Gastrocnemius medialis (tissue), 4 donors: ENCODE measurements at places on chromosomes 12 and 14. TPM values are rescaled to one million over a fixed set of nuclear protein-coding genes. Genes with fewer than 3 reads are reported as not detected.

DNA sequence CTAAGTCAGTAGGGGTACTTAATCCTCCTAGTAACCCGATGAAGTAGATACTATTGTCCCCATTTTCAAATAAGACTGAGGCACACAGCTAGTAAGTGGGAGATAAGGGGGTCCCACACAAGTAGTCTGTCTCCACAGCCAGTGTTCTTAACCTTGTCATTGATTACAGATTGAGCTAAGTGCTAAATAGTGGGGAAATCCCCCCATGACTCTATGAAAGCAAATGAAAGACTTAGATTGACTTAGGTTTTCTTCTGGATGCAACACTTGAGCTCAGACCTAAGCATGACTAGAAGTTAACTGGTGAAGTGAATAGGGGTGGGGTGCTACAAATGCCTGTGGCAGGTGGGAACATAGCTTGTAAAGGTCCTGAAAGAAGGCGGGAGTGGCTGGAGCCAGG is 73.8 kb downstream of the SYNE2 start:
- H3K36me3 ChIP-seq: no peaks in the 10 kb centered on the region
- DNase-seq: no peak
- no peaks in the 10 kb centered on the region for H3K4me1 ChIP-seq
- no peak overlapping the region for H3K4me3 ChIP-seq
- H3K27me3 ChIP-seq: no peaks in the 10 kb centered on the region
- no peak overlapping the region for H3K27ac ChIP-seq

LIN52 gene
- total RNA-seq: 4.6 TPM

DNA sequence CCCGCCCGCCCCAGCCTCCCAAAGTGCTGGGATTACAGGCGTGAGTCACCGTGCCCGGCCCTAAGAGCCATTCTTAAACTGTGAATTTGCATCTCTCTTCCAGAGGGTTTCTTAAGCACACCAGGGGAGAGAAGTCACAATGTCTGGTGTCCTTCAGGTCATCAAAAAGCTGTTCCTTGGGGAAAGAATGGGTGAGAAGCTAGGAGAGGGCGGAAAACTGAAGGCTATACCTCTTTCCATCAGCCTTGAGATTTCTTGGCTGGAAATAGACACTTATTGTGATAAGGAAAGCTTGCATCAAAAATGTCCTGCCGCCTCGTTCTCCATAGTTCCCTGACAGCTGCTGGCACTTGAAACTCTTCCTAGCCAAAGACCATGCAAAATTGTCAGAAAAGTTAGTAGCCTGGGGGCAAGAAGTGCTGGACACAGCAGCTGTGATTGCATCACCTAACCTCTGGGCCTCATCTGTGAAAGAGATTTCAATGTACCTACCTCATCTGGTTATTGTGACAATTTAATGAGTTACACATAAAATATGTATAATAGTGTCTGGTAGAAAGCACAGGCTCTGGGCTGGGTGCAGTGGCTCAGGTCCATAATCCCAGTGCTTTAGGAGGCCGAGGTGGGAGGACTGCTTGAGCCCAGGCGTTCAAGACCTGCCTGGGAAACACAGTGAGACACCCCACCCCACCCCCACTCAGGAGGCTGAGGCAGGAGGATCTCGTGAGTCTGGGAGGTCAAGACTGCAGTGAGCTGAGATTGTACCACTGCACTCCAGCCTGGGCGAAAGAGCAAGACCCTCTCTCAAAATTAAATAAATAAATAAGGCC is 9.7 kb upstream of the UBC start:
- no peak overlapping the region for H3K4me3 ChIP-seq
- H3K36me3 ChIP-seq: no peaks in the 10 kb centered on the region
- no peak for DNase-seq
- H3K27me3 ChIP-seq: no peaks in the 10 kb centered on the region
- H3K27ac ChIP-seq: peak overlapping the region; percentile 41

NTF3 gene
- 0.23 TPM for total RNA-seq

DNA sequence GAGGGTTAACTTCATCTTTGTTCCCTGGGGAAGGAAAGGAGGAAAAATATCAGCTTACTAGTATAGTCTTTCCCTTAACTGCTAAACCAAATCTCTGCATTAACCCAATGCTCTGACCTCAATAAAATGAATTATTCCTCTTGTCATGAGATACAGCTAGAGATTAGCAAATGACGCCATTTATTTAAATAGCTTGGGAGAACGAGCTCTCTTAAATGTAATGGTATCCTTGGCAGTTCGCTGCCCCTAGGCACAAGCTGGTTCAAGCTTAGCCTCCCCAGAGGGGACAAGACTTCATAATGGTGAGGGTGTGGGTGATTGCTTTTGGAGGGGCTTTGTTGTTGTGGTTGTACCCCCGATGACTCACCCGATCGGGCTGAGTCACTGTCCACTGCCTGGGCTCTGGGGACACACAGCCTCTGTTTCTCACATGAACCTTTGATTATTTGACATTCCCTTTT is 19.6 kb downstream of the FNTB start:
- peaks cover 13% of the 10 kb centered on the region for H3K4me1 ChIP-seq
- DNase-seq: no peak
- H3K36me3 ChIP-seq: no peaks in the 10 kb centered on the region
- no peak overlapping the region for H3K4me3 ChIP-seq
- H3K27ac ChIP-seq: peak overlapping the region; percentile 67
- H3K27me3 ChIP-seq: no peaks in the 10 kb centered on the region

DNA sequence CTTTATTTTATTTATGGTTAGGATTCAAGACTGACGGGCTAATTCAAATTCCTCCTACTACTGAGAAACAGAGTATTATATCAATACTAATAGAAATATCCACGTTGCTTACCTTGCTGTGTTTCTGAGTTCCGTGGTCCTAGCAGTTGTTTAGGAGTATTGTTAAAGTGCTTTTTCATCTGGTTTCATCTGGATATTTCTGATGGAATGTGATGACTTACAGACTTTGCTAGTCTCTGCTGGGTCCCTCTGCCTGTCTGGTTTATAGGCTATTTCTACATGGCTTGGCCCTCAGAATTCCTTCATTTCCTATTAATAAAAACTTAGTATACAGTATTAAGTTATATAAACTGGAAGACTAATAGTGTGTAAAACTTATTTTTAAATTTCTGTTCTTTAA is at the start of gene SMCO3:
Gene SMCO3, minus strand, starts transcription at position 169 of the 400 bp plus-strand sequence. CDS start 7,502 bp downstream, outside the sequence.
- no peak within 1 kb of the TSS for H3K27ac ChIP-seq
- no peaks in the 10 kb centered on the region for H3K27me3 ChIP-seq
- H3K4me3 ChIP-seq: no peak within 1 kb of the TSS
- no peak for DNase-seq

DNA sequence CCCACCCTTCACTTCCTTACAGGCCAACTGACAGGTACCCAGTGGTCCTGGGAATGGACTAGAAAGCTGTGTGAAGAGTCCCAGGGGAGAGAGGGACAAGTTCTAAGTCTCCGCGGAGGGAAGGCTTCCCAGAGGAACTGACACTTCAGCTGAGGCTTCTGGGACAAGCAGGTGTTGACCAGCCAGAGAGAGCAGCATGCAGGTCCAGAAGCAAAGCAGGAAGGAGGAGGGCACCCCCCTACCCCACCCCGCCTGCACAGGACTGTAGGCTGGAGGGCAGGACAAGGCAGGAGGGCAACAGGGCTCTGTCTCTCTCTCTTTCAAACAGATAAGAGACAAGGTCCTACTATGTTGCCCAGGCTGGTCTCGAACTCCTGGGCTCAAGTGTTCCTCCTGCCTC is 58.2 kb upstream of the CORO1C start:
- H3K4me3 ChIP-seq: no peak overlapping the region
- no peaks in the 10 kb centered on the region for H3K27me3 ChIP-seq
- no peaks in the 10 kb centered on the region for H3K36me3 ChIP-seq
- H3K4me1 ChIP-seq: peaks cover 65% of the 10 kb centered on the region
- H3K27ac ChIP-seq: peak overlapping the region; percentile 92

- H3K36me3 ChIP-seq: no peaks in the 10 kb centered on the region
- no peak for DNase-seq
- peaks cover 63% of the 10 kb centered on the region for H3K4me1 ChIP-seq
- no peak overlapping the region for H3K4me3 ChIP-seq
- H3K27me3 ChIP-seq: no peaks in the 10 kb centered on the region
Observed at GRCh38 chr14:75715926-75716780, 55.1 kb downstream of the TTLL5 start.

CLIP1 gene
- 486 TPM for total RNA-seq

GRCh38 chr12:105013892-105014291 is 27.8 kb downstream of the NOPCHAP1 start:
- H3K4me1 ChIP-seq: peaks cover 5% of the 10 kb centered on the region
- H3K4me3 ChIP-seq: no peak overlapping the region
- H3K27ac ChIP-seq: no peak overlapping the region

GRCh38 chr14:61421212-61421923 is 100.0 kb downstream of the PRKCH start:
- DNase-seq: no peak
- H3K27me3 ChIP-seq: no peaks in the 10 kb centered on the region
- no peak overlapping the region for H3K4me3 ChIP-seq
- H3K27ac ChIP-seq: no peak overlapping the region

GRCh38 chr12:12821975-12822374 is 8.8 kb downstream of the DDX47 start:
- peaks cover 10% of the 10 kb centered on the region for H3K4me1 ChIP-seq
- no peak for DNase-seq
- H3K27ac ChIP-seq: no peak overlapping the region

DNA sequence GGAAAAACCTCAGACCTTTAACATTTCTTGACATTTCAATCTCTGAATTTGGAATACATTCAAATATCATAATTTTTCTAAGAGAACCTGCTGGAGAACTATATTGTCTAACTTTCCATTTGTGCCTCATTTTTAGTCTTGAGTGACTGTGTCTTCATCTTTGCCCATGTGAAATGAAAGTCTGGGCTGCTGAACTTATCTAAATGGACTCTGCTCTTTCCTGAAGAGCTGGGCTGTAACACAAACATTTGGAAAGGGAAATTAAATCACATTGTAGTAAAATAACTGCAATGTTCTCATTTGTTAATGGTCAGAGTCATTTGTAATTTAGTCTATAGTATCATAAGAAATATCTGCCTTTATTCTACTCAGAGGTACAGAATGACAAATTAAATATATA is 373.1 kb downstream of the LRIG3 start:
- no peak overlapping the region for H3K4me3 ChIP-seq
- no peak for DNase-seq
- no peaks in the 10 kb centered on the region for H3K27me3 ChIP-seq
- no peaks in the 10 kb centered on the region for H3K4me1 ChIP-seq

GRCh38 chr12:104506676-104507401 is 50.1 kb downstream of the CHST11 start:
- no peak overlapping the region for H3K27ac ChIP-seq
- no peaks in the 10 kb centered on the region for H3K4me1 ChIP-seq
- no peak for DNase-seq

DNA sequence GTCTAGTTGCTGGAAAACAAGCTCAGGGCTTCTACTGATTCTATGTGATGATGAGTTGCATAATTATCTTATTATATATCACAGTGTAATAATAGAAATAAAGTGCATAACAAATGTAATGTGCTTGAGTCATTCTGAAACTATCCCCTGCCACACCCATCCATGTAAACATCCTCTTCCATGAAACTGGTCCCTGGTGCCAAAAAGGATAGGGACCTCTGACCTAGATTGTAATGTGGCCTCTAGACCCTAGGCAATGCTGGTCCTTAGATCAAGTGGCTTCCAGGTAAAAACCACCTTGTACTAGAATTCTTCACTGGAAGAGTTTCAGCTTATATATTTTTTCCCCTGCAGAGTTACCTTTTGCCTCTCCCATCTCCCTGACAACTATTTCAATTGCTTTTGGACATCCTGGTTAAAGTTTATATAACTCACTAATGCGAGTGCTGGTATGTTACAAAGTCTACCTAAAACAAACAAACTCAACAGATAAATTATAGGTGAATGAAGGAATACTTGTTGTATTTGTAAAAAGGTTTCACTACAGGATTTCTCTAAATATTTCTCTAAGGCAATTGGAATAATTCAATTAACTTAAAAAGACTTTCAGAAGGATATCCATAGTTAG is 462.5 kb downstream of the NAV3 start:
- no peaks in the 10 kb centered on the region for H3K4me1 ChIP-seq
- no peaks in the 10 kb centered on the region for H3K27me3 ChIP-seq
- H3K27ac ChIP-seq: no peak overlapping the region
- H3K4me3 ChIP-seq: no peak overlapping the region
- DNase-seq: no peak

DNA sequence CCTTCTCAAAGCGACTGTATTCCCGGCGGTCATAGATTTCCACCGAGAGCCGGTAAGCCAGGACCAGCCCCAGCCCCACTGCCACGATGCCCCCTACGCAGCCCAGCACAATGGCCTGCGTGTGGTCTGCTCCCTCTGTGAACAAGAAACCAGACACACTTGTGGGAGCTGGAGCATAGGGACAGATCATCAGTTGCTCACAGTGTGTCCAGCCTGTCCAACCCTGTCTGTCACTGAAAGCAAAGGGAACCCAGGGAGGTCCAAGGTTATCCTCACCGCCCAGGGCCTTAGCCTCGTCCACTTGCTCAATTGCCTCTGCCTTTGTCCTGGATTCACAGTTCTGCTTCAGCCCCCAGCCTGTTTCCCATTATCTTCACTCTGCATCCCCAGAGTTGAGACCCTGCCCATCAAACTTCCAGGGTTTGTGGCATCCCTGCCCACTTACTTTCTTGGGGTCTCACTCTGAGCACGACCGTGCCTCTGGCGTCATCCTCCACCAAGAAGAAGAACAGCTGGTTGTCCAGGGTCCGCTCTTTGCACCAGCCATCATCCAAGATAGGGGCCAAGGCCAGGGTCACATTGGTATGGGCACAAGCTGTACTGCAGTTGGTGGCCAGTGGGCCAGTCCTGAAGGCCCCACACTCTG is 11.3 kb upstream of the CSAD start:
- no peak overlapping the region for H3K4me3 ChIP-seq
- no peaks in the 10 kb centered on the region for H3K4me1 ChIP-seq
- H3K36me3 ChIP-seq: peaks cover 2% of the 10 kb centered on the region
- no peak overlapping the region for H3K27ac ChIP-seq
- DNase-seq: no peak
- H3K27me3 ChIP-seq: no peaks in the 10 kb centered on the region

DNA sequence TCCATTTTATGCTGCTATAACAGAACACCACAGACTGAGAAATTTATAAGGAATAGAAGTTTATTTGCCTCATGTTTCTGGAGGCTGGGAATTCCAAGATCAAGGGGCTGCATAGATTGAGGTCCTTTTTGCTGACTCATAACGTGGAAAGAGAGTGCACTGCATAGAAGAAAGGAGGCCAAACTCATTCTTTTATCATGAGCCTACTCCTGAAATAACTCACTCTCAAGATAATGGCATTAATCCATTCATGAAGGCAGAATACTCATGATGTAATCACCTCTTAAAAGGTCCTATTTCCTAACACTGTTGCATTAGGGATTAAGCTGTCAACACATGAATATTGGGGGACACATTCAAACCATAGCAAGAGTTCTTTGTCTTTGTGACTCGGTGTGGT is 60.0 kb upstream of the FBXO33 start:
- no peak for DNase-seq
- no peaks in the 10 kb centered on the region for H3K27me3 ChIP-seq
- no peak overlapping the region for H3K4me3 ChIP-seq
- H3K27ac ChIP-seq: no peak overlapping the region
- H3K4me1 ChIP-seq: peaks cover 13% of the 10 kb centered on the region

BTBD6 gene
- total RNA-seq: 85.9 TPM
